ENCODE measurements at places on chromosomes 4 and X. TPM values are rescaled to one million over a fixed set of nuclear protein-coding genes. Genes with fewer than 3 reads are reported as not detected.

DNA sequence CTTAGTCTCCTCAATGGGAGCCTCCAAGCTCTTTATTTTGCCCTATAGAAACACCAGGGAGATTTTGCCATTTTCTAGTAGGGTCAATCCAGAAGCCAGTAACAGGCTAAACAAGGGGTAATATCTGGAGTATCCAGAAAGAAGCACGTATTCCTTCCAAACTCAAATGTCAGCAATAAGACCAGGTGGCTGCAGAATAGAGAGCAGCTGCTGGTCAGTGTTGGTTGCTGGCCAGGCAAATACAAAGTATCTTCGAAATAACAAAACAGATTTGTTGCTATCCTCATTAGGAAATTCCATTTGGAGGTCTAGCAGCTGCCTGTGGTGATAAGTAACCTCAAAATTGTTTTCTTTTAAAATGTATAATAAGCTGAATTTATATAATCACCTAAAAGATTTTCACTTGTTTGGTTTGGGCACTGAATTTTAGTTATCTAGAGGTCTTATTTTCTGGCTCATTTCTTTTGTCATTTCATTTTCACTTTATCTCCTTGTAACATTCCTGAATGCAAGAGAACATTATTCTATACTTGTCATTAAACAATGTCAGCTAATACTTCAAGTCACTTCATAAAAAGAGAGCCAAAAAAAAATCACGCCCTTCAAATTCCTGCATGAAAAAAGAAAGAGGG lies 320.6 kb downstream of the DTHD1 start:
- DNase-seq, result no peak

DNA sequence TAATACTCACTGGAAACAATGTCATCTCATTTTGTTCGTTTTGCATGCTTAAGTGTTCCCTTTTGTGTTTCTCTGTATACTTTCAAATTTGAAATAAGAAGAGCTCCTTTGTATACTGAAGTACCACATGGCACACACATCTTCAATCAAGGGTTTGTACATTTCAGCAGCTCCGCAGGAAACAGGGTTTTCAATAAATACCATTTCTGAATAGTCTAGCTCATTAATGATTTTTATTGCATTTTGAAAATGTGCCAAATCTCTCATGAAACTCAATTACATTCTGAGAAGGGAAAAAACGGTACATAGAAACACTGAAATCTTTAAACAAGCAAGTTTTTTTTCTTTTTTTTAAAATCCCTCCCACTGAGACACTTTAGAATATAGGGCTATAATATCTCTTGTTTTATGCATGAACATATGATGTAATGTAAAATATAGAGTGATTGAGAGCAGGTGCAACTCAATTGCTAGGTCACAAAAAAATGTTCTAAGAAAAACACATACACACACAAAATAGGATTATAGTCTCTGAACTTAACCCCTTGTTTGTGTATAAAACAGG lies 914.2 kb upstream of the PCDH7 start:
- DNase-seq, result no peak

DNA sequence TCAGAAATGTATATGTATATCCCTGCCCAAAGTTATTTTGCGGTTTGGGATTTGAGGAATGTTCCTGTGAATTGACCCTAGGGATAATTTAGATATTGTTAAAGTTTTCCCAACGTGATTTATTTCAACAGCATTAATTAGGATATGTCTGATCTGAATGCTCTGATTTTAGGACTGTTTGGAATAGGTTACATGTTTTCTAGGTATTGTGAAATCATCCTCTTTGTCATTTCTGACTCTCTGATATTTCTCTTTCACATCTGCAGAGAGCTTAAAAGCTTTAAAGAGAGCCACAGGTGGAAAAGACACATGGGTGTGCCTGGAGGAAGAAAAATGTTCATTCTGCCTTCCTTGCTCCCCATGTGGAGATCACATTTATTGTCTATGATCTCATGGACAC lies 5.1 kb downstream of the GPR101 start:
- no peak for DNase-seq

GRCh38 chrX:53263597-53264094 lies 17.7 kb downstream of the IQSEC2 start:
- DNase-seq, result no peak

Gene NEIL3
- polyA plus RNA-seq, result 11.8 TPM

All from GM23338 (cell line).